Kidney epithelial cell (primary cell): ENCODE measurements at places on chromosomes 7 and 10. TPM values are rescaled to one million over a fixed set of nuclear protein-coding genes. Genes with fewer than 3 reads are reported as not detected.

GRCh38 chr7:121595758-121596696 is 199.9 kb upstream of the FAM3C start:
- DNase-seq = no peak

DNA sequence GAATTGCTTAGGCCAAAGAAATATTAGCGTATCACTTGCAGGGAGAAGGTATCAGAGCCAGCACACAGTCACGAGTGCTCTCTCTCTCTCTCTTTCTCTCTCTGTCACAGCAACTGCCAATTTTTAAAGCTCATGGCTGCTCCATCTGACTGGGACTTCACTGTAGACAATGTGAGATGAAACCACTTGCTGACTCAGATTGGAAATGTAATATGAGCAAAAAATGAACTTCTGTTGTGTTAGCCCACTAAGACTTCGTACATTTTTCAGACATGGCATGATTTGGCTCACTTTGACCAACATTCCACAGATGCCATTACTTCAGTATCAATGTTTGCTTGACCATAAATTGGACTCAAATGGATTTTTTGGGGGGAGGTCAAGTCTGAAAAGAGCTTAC is 68.1 kb downstream of the DGKB start:
- DNase-seq = no peak

- DNase-seq = no peak
Observed at GRCh38 chr10:121185816-121186455, 334.8 kb downstream of the WDR11 start.

DNA sequence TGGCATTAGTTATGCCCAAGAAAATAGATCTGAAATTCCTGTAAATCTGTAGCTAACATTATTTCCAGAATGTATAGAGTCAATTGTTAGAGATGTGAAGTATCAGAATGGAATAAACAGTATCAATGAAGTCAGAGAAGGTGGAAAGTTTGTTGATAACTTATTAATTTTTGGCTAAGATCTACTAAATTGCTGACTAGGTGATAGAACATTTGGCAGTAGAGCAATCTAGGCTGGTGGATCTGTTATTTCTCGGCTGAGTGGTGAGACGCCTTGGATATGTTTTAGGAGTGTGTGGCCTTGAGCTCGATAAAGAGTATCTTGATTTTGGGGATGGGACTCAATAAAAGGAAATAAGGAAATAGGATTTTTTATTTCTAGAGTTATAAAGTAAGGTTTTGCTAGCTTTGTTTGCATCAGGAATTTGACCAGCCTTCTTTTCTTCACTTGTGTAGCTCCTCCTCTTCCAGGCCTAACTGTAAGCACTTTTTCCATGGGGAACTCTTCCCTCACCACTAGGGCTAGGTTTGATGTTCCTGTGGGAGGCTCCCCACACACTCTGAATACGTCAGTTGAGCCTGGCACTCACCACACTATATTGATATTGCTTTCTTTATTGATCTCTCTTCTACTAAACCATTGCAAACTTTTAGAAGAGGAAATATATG is 86.8 kb upstream of the CSTF2T start:
- no peak for DNase-seq

Gene STMP1
- 17.2 and 20.2 TPM in 2 replicates for total RNA-seq

Gene TMEM213
- total RNA-seq = not detected in 2 replicates
